ENCODE measurements at places on chromosomes 6 and 20. TPM values are rescaled to one million over a fixed set of nuclear protein-coding genes. Genes with fewer than 3 reads are reported as not detected.

The WFDC10B gene
- not detected for polyA plus RNA-seq

The CST11 gene
- not detected for polyA plus RNA-seq

The TFAP2D gene
- polyA plus RNA-seq = not detected

The CFAP61 gene
- 12.1 TPM for polyA plus RNA-seq

The SIM1 gene
- not detected for polyA plus RNA-seq

The SPATA25 gene
- not detected for polyA plus RNA-seq

The MAP3K4 gene
- polyA plus RNA-seq = 17.0 TPM

The ZNFX1 gene
- 1.1 TPM for polyA plus RNA-seq

The SPDEF gene
- not detected for polyA plus RNA-seq

The HCK gene
- polyA plus RNA-seq = not detected

The GRM1 gene
- 200 TPM for polyA plus RNA-seq

The PLCB4 gene
- polyA plus RNA-seq = 53.1 TPM

The TTBK1 gene
- polyA plus RNA-seq = 0.62 TPM

The NOX3 gene
- polyA plus RNA-seq = 2.4 TPM

The TEAD3 gene
- 0.19 TPM for polyA plus RNA-seq

The NFATC2 gene
- polyA plus RNA-seq = 0.20 TPM

The CST1 gene
- polyA plus RNA-seq = not detected

The SEMG1 gene
- polyA plus RNA-seq = not detected

The LRRC73 gene
- polyA plus RNA-seq = 6.4 TPM

The RARS2 gene
- 20.3 TPM for polyA plus RNA-seq

The PNLDC1 gene
- not detected for polyA plus RNA-seq

The OR10C1 gene
- not detected for polyA plus RNA-seq

The TAAR5 gene
- polyA plus RNA-seq = not detected

The RUNX2 gene
- polyA plus RNA-seq = 1.8 TPM

The GPR6 gene
- polyA plus RNA-seq = not detected

The CDSN gene
- polyA plus RNA-seq = not detected

The FRK gene
- polyA plus RNA-seq = 0.21 TPM

The FAM120B gene
- polyA plus RNA-seq = 34.3 TPM

The MUCL3 gene
- not detected for polyA plus RNA-seq

The SUMO4 gene
- 2.7 TPM for polyA plus RNA-seq

The UST gene
- 7.2 TPM for polyA plus RNA-seq

The BPIFB4 gene
- polyA plus RNA-seq = not detected

The VSTM2L gene
- 23.6 TPM for polyA plus RNA-seq

The NKX2-2 gene
- polyA plus RNA-seq = 0.69 TPM

The WTAP gene
- 94.5 TPM for polyA plus RNA-seq

The RBM38 gene
- 0.25 TPM for polyA plus RNA-seq

The KHDC1L gene
- polyA plus RNA-seq = not detected

The SCGN gene
- polyA plus RNA-seq = not detected

The BEND6 gene
- polyA plus RNA-seq = 28.0 TPM

The KCNK17 gene
- polyA plus RNA-seq = not detected

The PM20D2 gene
- 2.5 TPM for polyA plus RNA-seq

The MICB gene
- not detected for polyA plus RNA-seq

The C20orf204 gene
- polyA plus RNA-seq = not detected

The ULBP2 gene
- 9.5 TPM for polyA plus RNA-seq

The UBE2V1 gene
- polyA plus RNA-seq = 334 TPM

The FOXS1 gene
- polyA plus RNA-seq = not detected

The GCLC gene
- 40.8 TPM for polyA plus RNA-seq

The WFDC12 gene
- not detected for polyA plus RNA-seq

The SIRT5 gene
- polyA plus RNA-seq = 13.5 TPM

The ERVFRD-1 gene
- not detected for polyA plus RNA-seq

The DZANK1 gene
- 6.2 TPM for polyA plus RNA-seq

The NRN1 gene
- polyA plus RNA-seq = 5.6 TPM

Data from Purkinje cell (primary cell).